ENCODE measurements at places on chromosomes 1 and 21. TPM values are rescaled to one million over a fixed set of nuclear protein-coding genes. Genes with fewer than 3 reads are reported as not detected.
A peak's percentile ranks its signal among the peaks of the same experiment; 100 is the strongest.

DNA sequence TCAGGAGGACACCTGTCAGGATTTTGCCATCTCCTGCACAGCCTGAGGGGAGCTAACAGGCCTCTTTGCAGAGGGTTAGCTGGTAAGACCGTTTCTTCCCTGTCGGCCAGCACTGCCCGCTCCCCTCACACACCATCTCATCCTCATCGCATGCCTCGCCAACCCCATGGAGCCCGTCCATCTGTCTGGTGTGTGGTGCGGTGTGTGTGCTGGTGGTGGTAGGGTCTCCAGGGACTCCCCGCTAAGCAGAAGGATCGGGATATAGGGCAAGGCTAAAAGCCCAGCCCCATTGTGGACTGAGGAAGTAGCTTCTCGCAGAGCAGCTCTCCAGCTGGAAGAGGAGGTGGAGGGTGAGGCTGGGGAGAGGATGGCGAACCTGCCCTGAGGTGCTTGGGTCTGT is 6.8 kb upstream of the SFN start:
- DNase-seq: no peak

DNA sequence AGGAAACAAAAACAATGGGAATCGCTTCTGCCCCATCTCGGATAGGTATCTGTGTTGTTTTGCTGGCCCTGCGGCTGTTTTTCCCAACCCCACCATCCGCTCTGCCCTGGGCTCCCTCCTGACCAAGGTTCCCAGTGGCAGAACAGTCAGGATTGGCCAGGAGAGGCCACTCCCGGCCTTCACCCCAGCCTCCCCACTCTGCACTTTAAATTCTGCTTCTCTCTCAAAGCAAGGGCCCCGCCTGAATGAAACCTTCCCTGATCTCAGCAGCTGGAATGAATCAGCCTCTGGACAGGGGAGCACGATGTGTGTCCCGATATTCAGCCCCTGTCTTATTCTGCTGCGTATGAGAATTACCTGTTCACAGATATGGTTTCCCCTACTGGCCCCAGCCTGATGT is 16.3 kb downstream of the C1orf115 start:
- no peak for DNase-seq

GRCh38 chr1:109993885-109994284 is 9.3 kb downstream of the AHCYL1 start:
- no peak for DNase-seq

DNA sequence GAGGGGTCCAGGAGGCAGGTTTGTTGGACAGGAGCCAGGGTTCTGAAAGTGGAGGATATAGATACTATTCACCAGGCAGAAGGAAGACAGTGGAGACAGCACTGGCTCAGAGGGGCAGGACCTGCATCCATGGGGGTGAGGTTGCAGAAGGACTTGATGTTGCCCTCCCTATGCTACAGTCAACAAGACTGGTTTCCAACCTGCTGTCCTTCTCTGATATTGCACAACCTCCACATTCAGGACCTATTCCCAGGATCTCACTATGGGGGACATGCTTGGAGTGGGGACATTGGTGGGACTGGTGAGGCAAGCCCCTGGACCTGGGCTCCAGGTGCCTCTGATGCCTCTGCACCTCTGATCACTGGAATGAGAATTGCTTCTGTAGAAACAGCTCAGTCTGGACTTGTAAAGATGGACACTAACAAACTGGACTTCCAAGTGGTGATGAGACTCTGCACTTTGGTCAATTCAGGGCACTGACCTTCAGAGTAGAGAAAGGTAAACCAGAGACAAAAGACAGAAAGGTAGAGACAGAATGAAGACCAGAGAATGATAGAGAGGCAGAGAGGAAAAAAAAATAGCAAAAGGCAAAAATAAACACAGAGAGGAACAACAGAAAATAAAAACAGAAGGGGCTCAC is 1.6 kb downstream of the SMCP start:
- DNase-seq: no peak

- no peak for DNase-seq
These were observed 197.2 kb downstream of the C1orf94 start for GRCh38 chr1:34373912-34374311.

- peak; percentile 26 for DNase-seq
These were observed 59.1 kb downstream of the CHD5 start for GRCh38 chr1:6121021-6121421.

DNA sequence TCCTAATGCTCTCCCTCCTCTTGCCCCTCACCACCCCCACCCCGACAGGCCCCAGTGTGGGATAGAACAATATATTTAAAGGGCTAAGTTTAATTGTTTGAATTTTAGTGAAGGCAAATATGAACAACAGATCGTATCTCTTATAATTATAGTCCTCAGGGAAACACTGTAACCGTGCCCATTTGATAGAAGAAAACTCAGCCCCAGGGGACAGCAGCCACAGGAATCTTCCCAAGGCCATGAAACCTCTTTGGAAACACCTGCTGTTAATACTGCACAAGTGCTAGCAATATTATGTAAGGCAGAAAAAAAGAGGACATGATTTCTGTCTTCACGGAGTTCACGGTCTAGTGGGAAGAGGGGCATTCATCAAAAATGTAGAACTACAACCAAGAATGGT is 142.2 kb downstream of the URB2 start:
- DNase-seq: no peak

Gene RBP7
- total RNA-seq: 8.5 TPM

Data from lower lobe of right lung (tissue), 2 donors.